ENCODE measurements at places on chromosomes 4 and X.

GRCh38 chr4:95124906-95125504 lies 367.2 kb downstream of the BMPR1B start:
- no peak for DNase-seq

DNA sequence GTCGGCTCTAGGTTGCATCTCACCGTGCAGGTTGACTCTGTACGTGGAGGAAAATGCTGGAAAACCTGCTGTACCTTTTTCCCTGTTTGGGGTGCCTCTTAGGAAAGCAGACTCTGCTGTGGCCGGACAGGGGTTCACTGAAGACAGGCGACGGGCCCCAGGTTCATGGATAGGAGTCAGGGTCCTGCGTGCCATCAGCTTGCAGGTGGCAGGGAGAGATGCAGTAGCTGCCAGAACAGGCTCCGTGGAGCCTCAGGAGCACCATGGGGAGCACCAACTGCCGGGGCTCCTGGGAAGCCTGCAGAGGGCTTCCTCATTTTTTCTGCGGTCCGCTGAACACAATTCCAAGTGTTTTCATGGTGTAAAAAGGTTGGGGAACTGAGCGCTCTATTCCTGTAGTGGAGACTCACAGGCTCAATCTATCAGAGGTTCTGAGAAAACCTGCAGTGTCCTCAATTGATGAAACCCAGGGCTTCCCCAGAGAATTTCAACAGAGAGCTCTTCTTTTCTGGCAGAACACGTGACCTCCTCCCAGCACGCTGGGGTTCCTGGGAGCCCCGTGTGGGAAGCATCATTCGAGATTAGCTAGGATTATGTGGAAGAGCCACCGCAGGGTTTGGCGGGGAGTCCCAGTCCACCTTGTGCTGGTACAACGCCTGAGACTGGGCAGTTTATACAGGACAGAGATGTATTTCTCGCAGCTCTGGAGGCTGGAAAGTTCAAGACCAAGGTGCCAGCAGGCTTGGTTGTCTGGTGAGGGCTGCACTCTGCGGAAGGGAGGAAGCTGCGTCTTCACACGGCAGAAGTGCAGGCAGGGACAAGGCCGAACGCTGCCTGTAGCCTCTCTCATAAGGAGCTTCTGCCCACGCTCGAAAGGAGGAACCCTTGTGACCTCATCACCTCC lies 1.6 kb downstream of the HTRA3 start:
- DNase-seq: no peak

DNA sequence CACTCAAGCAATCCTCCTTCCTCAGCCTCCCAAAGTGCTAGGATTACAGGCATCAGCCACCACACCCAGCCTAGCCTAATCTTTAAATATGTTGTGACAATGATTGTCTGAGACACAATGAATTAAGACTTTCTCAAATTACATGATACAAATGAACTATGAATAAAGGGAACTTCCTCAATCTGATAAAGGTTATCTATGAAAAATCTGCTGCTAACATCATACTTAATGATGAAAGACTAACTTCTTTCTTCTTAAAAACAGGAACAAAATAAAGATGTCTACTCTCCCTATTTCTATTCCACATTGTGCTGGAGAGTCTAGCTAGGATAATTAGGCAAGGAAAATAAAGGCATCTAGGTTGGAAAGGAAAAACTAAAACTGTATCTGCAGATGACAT lies 60.0 kb downstream of the PDHA1 start:
- DNase-seq: no peak

DNA sequence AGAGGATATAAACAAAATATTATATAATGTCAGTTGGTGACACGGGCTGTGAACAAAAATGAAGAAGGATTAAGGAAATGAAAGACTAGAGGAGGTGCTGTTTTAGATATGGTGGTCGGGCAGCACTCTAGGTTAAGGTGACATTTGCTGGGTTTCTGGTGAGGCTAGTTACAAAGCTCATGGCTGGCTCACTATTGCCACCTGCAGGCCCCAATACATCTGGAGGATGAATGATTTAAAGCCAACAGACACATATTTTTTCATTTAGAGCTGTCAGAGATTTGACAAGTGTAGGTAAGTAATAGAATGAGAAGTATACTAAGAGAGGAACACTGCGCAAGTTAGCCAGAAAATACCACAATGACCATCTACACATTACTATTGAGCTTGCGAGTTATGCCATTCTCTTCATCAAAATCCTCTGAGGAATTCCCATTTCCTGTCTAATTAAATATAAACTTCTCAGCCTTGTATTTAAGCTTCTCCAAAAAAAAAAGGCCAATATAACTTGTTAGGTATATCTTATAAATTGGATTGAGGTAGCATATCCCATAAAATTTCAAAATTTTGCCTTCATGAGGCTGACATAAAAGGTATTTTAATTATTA lies 6.4 kb upstream of the FGG start:
- no peak for DNase-seq

- no peak for DNase-seq
Measured at GRCh38 chr4:122796801-122797404, 29.7 kb upstream of the FGF2 start.

DNA sequence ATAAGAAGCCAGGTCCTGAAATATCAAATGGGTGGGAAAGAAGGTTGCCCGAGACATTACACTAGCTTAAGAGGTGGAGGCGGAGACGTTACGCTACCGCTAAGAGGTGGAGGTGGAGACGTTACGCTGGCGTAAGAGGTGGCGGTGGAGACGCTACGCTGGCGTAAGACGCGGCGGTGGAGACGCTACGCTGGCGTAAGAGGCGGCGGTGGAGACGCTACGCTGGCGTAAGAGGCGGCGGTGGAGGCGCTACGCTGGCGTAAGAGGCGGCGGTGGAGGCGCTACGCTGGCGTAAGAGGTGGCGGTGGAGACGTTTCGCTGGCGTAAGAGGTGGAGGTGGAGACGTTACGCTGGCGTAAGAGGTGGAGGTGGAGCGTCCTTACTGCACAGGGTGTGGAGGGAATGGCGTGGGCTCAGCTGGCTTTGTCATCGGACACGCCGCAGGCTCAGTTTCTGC lies 12.8 kb downstream of the CYP4V2 start:
- no peak for DNase-seq

GRCh38 chr4:181204109-181204508 lies 1039.1 kb upstream of the TENM3 start:
- DNase-seq: no peak

DNA sequence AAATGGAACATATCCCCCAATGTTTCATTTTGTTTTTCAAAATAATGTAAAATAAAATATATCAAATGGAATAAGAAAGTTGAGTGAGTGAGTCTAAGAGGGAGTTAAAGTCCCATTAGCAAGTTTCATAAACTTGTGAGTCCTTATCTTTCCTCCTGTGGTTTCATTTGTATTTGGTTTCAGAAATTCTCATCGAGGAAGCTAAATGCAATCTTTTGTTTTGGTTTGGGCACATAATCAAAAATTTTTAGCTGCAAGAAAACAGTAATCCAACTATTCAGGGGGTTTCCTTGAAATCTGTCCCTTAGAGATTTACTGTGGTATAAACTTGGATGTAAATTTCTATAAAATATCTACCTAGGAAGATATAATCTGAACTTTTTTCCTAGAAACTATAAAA lies 124.2 kb downstream of the CAMK2D start:
- DNase-seq: no peak

GRCh38 chr4:20248155-20248558 lies 3.5 kb upstream of the SLIT2 start:
- no peak for DNase-seq

DNA sequence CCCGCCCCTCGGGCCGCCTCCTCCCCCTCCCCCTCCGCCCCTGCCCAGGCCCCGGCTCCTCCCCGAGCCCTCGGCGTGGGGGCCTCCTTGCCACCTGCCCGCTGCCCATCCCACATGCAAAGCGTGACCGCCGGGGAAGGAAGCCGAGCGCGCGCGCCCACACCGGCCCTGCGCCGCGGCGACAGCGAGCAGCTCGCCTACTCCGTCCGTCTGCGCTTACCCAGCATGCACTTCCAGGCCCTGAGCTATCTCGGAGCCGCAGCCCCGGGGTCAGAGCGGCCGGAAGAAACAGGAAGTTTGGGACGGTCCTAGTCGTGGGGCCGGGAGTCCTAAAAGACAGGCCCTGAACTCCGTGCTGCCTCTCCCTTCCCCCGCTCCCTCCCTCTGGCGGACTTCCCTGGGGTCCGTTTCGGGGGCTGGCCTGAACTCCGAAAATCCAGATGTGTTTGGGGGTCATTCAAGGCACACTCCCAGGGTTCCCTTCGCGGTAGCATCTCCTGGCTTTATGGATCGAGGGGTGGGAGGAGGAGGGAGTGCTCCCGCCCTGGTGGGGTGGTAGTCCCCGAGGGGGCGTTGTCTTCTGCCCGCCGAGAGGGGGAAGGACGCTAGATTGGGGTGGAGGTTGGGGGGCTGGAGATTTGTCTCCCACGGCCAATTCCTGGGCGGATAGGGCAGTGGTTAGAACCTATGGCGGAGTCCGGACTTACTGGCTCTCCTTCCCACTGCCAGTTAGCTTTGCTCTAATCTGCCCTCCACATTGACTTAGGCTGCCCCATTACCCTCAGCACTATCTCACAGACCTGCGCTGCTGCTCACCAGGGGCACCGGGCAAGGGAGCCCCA lies 25.0 kb upstream of the BCORL1 start:
- no peak for DNase-seq

- no peak for DNase-seq
Measured at GRCh38 chr4:145056325-145057130, 41.5 kb downstream of the ANAPC10 start.

GRCh38 chr4:122722256-122722655 lies 10.2 kb upstream of the BBS12 start:
- no peak for DNase-seq

Data from activated T-helper 1 cell treated with anti-CD3 and anti-CD28 coated beads, Interleukin-2, amount 50 U/mL, for 16 hours (primary cell).